ENCODE measurements at places on chromosomes 2 and 18.

DNA sequence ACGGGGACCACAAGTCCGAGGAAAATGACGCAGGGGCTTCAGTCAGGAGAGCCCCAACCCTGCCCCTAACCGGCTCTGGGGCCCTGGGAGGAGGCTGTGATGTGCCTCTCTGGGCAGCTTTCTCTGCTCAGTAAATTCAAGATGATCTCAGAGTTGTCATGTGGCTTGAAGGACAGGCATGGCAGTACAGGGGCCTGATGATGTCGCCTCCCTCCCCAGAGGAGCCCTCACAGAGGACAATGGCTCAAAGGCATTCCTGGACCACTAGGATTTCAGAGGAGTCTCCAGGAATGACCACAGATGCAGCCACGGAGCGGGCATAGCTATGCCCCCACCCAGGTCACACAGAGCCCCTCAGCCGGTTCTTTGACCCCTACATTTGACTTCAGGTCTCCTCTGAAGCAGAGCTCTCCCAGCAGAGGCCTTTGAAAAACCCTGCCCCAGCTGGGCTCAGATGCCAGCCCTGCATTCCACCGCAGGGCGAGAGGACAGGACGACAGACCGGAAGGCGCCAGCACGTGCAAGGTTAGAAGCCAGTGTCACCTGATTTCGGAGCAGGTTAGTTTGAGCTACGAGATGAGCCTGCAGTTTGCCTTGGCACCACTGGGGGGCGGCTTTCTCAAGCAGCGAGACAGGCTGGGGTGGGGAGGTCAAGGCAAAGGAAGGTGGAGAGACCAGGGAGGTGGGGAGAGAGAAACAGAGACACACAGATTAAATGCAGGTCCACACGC is 39.2 kb downstream of the BIN1 start:
- peak; percentile 46 for DNase-seq

- DNase-seq = no peak
Measured at GRCh38 chr18:51727780-51728179, 530.3 kb upstream of the MEX3C start.

GRCh38 chr2:240643811-240644150 is 18.5 kb downstream of the GPR35 start:
- no peak for DNase-seq

- no peak for DNase-seq
Measured at GRCh38 chr2:38600242-38600891, 2.4 kb downstream of the HNRNPLL start.

GRCh38 chr2:58826795-58827194 is 585.7 kb upstream of the FANCL start:
- DNase-seq = no peak

GRCh38 chr2:181616715-181617114 is 40.2 kb downstream of the CERKL start:
- no peak for DNase-seq

- no peak for DNase-seq
Measured at GRCh38 chr2:217054791-217055190, 194.9 kb upstream of the TNP1 start.

- no peak for DNase-seq
Measured at GRCh38 chr18:47881752-47882455, 48.6 kb downstream of the SMAD2 start.

DNA sequence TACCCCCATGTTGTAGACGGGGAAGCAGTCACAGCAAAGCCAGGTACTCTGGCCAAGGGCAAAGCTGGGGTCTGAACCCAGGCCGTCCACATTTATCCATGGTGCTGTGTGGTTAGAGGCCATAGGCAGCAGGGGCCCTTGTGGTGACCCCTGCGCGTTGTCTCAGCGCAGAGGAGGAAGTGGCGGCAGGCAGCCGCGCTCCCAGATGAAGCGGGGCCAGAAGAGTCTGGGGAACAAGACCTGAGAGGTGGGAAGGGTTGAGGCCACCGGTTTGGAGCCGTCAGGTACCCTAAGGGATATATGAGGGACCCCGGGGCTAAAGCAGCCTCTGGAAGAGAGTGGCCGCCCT is 770 bp downstream of the ZNF396 start:
- no peak for DNase-seq

- no peak for DNase-seq
Measured at GRCh38 chr2:48219555-48220436, 310.2 kb upstream of the STON1 start.

DNA sequence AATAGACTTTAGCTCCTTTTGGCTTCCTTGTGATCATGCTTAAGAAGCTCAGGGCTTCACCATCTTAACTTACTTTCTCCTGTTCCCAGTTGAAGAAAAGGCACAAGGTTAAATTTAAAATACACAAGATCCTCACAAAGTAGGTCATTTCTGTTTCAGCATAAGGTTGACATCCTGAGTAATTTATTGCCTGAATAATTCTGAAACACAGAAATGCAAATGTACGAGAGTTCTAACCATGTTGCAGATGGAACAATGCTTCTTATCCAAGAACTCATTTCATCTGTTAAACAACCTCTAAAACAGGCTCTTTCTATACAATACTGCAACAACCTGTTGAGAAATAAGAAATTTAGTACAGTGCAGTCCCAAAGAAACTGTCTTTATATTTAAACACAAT is 395.2 kb downstream of the BCL11A start:
- DNase-seq = no peak

GRCh38 chr18:3183103-3183717 is 36.6 kb downstream of the MYOM1 start:
- no peak for DNase-seq

DNA sequence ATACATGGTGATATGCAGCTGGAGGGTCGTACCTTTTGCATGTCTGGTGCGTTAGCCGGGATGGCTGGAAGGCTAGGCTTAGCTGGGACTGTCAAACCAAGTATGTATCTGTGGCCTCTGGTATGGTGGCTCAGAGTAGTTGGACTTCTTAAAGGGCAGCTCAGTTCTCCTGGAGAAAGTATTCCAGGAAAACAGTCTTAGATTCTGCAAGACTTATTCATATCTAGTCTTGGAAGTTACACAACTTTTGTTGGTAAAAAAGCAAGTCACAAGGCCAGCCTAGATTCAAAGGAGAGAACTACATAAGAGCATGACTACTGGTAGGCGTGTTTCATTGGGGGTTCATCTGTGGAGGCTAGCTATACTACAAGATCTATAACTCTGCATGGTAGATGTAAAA is 45.5 kb downstream of the EML4 start:
- DNase-seq = no peak

DNA sequence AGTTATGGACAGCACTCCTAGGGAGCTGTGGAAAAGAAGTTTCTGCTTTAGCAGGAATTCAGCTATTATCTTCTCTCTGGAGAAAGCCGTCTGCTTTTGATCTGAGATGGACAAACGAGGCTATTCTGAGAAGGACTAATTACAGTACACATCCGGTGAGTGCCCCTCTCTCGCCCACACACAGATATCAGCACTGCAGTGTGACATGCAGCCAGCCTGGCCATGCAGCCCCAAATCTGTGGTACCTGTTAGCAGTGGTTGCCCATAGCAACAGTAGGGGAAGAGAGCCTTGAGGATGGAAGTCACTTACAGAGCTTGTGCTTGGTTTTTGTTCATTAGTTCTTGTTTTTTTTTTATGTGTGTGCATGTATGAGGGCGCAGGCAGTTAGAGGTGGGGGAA is 73.9 kb upstream of the TRIB2 start:
- DNase-seq = no peak

- DNase-seq = no peak
Measured at GRCh38 chr2:112706170-112706664, 14.6 kb upstream of the NT5DC4 start.

DNA sequence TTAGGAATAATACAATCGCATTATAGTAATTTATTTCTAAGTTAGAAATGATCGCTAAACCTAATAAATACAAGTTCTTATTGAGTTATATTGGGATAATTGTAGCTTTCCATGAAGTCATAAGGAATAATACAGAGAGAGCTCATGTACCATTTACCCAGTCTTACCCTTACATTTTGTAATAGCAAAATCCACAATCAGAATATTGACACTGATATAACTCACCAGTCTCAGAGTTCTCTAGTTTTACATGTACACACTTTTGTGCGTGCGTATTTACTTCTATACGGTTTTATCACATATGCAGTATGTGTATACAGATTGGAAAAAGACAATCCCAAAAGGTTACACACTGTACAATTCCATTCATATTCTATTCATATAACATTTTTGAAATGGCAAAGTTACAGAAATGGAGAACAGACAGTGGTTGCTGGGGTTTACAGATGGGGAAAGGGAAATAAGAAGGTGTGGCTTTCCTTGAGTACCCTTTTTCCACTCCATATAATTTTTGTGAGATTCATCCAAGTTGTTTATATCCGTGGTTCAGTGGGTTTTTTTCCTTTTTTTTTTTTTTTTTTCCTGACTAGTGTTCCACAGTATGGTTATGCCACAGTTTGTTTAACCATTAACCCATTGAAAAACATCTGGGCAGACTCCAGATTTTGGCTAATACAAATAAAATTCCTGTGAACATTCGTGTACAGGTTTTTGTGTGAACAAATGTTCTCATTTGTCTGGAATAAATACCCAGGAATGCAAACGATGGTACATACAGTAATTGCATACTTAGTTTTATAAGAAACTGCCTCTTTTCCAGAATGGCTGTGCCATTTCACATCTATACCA is 117.2 kb downstream of the HNMT start:
- DNase-seq = no peak

GRCh38 chr2:3604207-3604877 is 9.4 kb downstream of the COLEC11 start:
- DNase-seq = no peak

- DNase-seq = no peak
Measured at GRCh38 chr2:133194777-133195335, 373.4 kb downstream of the NCKAP5 start.

DNA sequence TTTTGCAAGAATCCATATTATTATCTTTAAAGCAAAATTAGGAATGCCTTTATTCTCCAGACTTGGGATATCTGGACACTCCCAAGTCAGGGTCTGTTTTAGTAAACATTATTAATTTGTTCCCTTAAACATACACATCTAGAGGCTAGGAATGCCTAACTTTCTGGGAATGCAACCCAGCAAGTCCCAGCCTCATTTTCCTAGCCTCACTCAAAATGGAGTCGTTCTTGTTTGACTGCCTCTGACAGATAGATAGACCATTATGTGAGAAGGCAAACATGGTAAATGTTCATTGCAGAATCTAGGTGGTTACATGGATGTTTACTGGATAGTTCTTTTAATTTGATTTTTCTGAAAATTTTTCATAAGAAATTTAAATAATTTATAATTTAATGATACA is 270.1 kb upstream of the STON1 start:
- DNase-seq = no peak

DNA sequence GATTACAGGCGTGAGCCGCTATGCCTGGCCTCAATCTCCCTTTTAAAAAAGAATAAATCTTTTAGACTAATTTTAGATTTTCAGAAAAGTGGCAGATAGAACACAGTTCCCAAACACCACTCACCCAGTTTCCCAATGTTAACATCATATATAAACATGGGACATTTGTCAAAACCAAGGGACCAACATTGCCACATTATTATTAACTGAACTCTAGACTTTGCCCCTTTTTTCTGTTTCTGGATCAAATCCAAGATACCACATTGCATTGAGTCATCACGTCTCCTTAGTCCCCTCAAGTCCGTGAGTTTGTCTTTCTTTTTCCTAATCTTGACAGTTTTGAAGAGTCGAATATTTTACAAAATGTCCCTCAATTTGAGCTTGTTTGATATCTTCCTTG is 2.4 kb downstream of the C2orf42 start:
- DNase-seq = no peak

DNA sequence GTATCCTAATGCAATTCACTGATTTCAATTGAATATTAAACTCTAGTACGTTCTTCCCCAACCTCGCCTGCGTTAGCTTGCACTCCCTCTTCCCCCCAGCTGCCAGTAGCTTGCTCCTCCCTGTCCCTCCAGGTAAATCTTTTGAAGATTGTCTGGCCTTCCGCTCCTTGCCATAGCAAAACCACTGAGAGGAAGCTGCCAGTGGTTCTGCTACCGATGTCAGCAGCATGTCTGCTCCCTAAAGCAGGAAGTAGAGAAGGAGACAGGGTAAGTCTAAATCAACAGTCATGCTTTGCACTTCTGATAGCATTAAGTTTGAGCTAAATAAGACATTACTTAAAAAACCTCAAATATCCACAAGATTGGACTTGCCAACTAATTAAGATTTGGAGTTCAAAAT is 89.1 kb downstream of the SCN2A start:
- no peak for DNase-seq

- DNase-seq = no peak
Measured at GRCh38 chr2:117726747-117727146, 87.7 kb upstream of the DDX18 start.

DNA sequence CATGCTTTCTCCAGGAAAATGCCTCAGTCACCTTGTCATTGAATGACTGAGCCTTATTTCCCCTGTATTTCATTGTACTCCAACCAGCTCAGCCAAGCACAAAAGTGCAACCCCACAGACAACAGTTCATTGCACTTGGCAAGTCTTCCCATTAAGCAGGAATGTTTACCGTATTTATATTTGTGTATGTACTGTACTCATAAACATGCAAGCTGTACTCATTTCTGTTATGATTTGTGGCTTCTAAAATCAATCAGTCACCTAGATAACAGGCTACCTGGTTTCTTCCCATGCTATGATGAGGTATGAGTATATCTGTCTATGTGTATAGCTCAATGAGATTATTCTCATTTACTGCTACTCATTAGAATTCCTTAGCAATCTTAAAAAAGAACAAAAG is 505.5 kb upstream of the FAM98A start:
- DNase-seq = no peak

GRCh38 chr2:239199041-239199768 is 201.6 kb downstream of the HDAC4 start:
- DNase-seq = no peak

GRCh38 chr2:71941726-71942525 is 205.7 kb downstream of the CYP26B1 start:
- no peak for DNase-seq

- no peak for DNase-seq
Measured at GRCh38 chr18:25164848-25165811, 186.8 kb downstream of the ZNF521 start.

GRCh38 chr2:64477979-64478378 is 24.0 kb downstream of the LGALSL start:
- DNase-seq = no peak

- no peak for DNase-seq
Measured at GRCh38 chr18:60975420-60975819, 357.8 kb upstream of the CDH20 start.

GRCh38 chr2:202693503-202693902 is 58.7 kb downstream of the FAM117B start:
- no peak for DNase-seq

GRCh38 chr18:12011199-12011956 is 30.1 kb downstream of the IMPA2 start:
- DNase-seq = no peak

- no peak for DNase-seq
Measured at GRCh38 chr2:28507796-28508764, 12.2 kb downstream of the PLB1 start.

GRCh38 chr2:26605195-26605998 is 35.8 kb downstream of the CIB4 start:
- no peak for DNase-seq
